ENCODE measurements at places on chromosomes 13 and 19.

GRCh38 chr13:84207509-84207908, 325.2 kb upstream of the SLITRK1 start:
- no peak for DNase-seq

DNA sequence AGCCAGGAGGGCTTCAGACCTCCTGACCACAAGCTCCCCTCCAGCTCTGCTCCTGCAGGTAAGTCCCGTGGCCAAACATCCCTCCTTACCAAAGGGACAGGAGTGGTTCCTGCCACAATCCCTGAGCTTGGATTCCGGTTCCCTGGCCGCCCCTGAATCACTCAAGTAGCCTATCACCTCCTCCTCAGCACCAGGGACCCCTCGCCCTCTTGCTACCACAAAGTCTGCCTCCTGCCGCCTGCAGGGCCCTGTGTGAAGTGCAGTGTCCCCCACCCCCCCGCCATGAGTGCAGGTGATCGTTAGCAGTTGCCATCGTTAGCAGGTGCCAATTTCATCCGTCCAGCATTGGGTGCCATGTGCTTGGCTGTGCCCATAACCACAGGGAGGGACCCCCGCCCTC, 40.8 kb upstream of the RANBP3 start:
- no peak for DNase-seq

- DNase-seq, result no peak
Observed at GRCh38 chr13:44487989-44488388, 88.1 kb downstream of the TSC22D1 start.

GRCh38 chr19:7515110-7515644, 726 bp upstream of the ZNF358 start:
- DNase-seq, result no peak

DNA sequence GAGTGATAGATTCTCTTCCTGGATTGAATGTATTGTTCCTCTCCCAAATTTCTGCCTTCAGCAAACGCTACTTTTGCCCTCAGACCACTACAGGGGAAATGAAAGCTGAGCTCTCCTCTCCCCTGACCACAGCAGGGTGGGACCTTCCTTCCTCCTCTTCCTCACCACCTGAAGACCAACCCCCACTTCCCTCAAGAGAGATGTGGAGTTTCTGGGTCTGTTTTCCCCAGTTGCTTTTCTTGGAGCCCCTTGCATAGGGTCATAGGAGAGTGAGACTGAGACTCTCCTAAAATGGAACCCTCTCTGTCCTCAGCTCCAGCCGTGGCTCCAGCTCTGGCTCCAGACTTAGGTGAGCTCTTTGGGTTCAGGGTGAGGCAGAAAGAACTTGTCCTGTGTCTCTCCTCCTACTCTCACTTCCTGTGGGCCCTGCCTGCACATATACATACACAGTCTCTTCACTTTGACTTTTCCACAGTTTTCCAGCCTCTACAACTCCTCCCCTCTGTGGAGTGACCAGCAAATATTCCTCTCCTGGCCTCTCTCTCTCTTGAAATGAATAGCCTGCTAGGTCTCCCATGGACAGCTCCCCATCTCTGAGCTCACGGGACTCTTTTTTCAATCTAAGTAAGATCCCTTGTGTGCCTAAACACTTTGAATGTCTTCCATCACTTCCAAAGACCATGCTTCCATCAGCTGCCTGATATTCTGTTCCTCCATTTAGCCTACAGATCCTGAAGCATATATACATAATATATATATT, 19.2 kb upstream of the ZNF175 start:
- DNase-seq, result no peak

DNA sequence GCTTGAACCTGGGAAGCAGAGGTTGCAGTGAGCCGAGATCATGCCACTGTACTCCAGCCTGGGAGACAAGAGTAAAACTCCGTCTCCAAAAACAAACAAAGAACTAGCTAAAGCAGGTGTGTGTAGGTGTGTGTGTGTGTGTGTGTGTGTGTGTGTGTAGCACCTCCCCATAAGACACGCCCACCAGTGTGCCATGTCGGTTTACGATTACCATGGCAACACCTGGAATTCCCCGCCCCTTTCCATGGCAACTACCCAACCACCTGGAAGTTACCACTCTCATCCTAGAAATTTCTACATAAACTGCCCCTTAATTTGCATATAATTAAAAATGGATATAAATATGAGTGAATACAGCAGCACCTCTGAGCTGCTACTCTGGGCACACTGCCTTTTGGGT, 80.9 kb upstream of the ADGRE5 start:
- no peak for DNase-seq

- no peak for DNase-seq
Observed at GRCh38 chr13:29936051-29936813, 85.8 kb upstream of the UBL3 start.

- no peak for DNase-seq
Observed at GRCh38 chr13:51742031-51742430, 61.9 kb downstream of the DHRS12 start.

GRCh38 chr19:46296722-46297461, at the start of gene HIF3A:
Gene HIF3A (plus strand): TSS chr19:46297042. CDS start chr19:46297077, 35 bp downstream.
- DNase-seq, result no peak

- no peak for DNase-seq
Observed at GRCh38 chr13:31221057-31221456, 21.3 kb downstream of the B3GLCT start.

GRCh38 chr19:40267601-40267997, 17.5 kb downstream of the AKT2 start:
- DNase-seq, result no peak

GRCh38 chr13:27556109-27556508, 64.2 kb downstream of the LNX2 start:
- DNase-seq, result no peak

Data from SW 1271 (cell line).